ENCODE measurements at places on chromosomes 7 and 10. TPM values are rescaled to one million over a fixed set of nuclear protein-coding genes. Genes with fewer than 3 reads are reported as not detected.

TUBAL3 gene
- 0.52 TPM for total RNA-seq

CUBN gene
- 0.25 TPM for total RNA-seq

TMEM236 gene
- 0.08 TPM for total RNA-seq

HDAC9 gene
- total RNA-seq = 0.29 TPM

LIPF gene
- not detected for total RNA-seq

UBTD1 gene
- total RNA-seq = 16.9 TPM

FBXO24 gene
- 0.12 TPM for total RNA-seq

DIP2C gene
- 7.6 TPM for total RNA-seq

HOXA6 gene
- 2.5 TPM for total RNA-seq

UNCX gene
- 0.07 TPM for total RNA-seq

CTBP2 gene
- total RNA-seq = 102 TPM

ITGB1 gene
- 832 TPM for total RNA-seq

IL15RA gene
- 4.4 TPM for total RNA-seq

ATRNL1 gene
- total RNA-seq = 0.25 TPM

CYP2C9 gene
- not detected for total RNA-seq

NEUROG3 gene
- not detected for total RNA-seq

PTPRZ1 gene
- total RNA-seq = not detected

PRKCQ gene
- 4.2 TPM for total RNA-seq

FRAT1 gene
- 1.8 TPM for total RNA-seq

DYDC2 gene
- not detected for total RNA-seq

ZNF804B gene
- not detected for total RNA-seq

HMX3 gene
- not detected for total RNA-seq

ZNF487 gene
- total RNA-seq = 6.9 TPM

CDHR1 gene
- 0.13 TPM for total RNA-seq

UCMA gene
- total RNA-seq = not detected

R3HCC1L gene
- total RNA-seq = 14.2 TPM

LSM5 gene
- total RNA-seq = 117 TPM

HOXA4 gene
- total RNA-seq = 2.8 TPM

CCDC146 gene
- total RNA-seq = 0.59 TPM

ARHGAP22 gene
- total RNA-seq = 4.1 TPM

PON3 gene
- 29.1 TPM for total RNA-seq

SLC13A1 gene
- total RNA-seq = not detected

NCF1 gene
- not detected for total RNA-seq
